Activated T-helper 1 cell treated with anti-CD3 and anti-CD28 coated beads, Interleukin-12 subunit alpha, Interleukin-12 subunit beta, Interleukin-2, Interleukin-4 antibody, amounts not matched to agents 30 ng/mL and 10 ng/mL and 1 ng/mL, durations not matched to agents 14 hours and 24 hours and 36 hours (primary cell): ENCODE measurements at places on chromosomes 1 and 21.

GRCh38 chr1:219039682-219040154 lies 134.0 kb upstream of the LYPLAL1 start:
- DNase-seq: no peak

DNA sequence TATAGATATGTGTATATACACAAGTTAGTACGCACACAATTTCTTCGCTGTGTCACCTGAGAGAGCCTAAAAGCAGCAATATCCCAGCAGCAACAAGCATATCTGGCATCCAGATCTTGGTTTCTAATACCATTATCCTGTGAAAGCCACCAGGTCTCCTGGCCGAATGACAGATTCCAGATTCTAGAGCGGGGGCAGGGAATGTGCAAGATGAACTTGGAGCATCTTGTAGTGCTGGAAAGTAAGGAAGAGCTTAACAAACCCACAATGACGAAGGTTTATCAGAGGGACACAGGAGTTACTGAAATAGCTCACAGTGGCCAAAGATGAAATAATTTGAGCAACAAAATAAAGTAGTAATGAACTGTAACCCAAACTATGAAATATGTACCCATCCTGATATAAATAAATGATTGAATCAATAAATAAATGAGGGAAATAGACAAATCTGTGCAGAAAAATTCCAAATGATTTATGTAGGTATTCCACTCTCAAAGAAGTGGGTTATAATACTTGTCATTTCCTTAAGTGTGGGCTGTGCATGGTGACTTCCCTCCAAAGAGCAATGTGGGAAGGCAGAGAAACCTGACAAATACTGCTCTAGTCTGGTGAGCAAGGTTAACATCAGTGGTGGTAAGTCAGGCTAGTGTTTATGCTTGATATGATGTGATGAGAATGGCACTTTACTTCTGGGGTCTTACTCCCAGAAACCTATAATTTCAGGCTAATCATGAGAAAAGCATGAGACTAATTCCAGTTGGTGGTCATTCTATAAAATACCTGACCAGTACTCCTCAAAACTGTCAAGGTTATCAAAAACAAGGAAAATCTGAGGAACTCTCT lies 67.9 kb downstream of the LRRC8D start:
- DNase-seq: no peak

DNA sequence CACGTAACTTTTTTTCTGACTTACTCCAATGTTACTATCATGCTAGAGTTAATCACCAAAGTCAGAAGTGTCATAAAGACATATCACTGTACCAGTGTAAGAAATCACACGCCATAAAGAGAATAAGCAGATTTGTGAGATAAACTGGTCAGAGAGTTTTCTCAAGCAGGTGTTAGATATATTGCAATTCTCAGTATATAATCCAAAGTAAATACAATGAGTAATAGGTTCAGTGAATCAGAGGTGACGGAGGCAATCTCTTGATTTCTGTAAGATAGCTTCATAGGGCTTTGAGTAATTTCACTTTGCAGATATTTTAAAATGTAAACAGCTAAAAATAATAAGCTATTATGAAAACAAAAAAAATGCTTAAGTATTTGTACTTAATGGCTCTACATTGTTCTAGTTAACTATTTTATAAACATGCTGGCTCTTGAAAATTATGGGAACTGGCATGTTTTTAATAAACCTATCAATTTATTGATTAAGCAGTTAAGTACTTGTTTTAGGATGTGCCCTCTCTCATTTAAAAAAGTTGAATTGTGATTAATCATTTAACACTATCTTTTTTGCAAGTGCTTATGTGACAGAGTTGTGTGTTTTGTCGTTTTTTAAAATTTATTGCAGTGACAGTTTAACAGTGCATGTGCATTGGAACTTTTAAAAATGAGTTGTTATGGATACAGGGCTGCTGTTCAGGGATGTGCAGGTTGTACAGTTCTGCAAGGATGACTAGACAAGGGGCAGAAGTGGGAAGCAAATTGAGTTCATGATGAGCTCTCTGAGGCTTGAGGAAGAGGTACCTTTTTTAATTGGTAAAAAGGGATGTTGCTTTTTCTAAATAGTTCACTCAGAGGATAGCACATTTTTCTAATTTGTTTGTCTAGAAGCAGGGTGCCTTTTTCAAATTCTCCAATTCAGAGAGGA lies 119.1 kb downstream of the USP25 start:
- no peak for DNase-seq

- no peak for DNase-seq
Measured at GRCh38 chr1:41379738-41380130, 18.5 kb downstream of the FOXO6 start.

DNA sequence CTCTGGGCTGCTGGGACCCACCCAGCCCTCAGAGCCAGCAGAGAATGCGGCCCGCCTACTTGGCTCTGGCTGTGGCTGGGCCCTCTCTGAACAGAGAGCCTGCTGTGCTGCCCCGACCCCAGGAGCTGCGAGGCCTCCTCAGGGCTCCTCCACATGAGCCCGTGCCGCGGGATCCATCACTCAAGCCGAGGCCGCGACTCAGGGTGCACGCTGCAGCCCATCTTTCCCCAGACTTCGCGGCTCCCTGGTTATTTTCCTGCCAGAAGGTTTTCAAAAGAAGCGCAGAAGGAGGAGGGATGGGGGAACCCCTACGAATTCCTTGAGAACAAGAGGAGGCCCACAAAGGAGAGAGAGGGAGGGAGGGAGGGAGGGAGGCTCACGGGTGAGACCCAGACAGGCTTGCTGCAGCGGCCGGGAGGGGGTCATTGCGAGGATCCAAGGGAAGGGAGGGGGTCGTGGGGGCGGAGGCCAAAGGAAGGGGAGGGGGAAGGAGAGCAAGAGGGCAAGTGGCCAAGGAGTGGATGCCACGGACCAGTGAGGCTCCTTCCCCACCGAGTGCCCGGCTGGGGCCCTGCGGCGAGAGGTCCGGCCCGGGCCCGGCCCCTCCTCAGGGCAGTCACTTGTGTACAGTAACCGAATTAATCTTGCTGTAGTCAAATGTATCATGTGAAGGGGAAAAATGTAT lies 146.8 kb downstream of the CASZ1 start:
- DNase-seq: no peak

GRCh38 chr1:36908096-36908495 lies 126.2 kb downstream of the GRIK3 start:
- DNase-seq: no peak

DNA sequence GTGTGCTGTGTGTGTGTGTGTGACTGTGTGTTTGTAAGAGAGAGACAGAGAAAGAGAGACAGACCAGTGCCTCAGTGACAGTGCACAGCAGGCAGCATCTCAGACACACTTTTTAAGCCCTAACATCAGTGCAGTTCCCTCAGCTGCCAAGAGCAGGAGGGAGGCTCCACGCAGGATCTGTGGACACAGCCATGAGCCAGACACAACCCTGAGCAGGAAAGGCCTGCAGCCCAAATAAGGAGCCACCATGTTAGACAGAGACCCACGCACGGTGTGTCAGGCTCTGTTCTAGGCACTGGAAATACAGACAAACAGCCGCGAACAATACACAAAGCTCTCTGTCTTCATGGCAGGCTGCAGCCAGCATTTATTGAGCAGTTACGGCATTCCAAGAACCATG lies 445.5 kb downstream of the MATN1 start:
- DNase-seq: no peak

DNA sequence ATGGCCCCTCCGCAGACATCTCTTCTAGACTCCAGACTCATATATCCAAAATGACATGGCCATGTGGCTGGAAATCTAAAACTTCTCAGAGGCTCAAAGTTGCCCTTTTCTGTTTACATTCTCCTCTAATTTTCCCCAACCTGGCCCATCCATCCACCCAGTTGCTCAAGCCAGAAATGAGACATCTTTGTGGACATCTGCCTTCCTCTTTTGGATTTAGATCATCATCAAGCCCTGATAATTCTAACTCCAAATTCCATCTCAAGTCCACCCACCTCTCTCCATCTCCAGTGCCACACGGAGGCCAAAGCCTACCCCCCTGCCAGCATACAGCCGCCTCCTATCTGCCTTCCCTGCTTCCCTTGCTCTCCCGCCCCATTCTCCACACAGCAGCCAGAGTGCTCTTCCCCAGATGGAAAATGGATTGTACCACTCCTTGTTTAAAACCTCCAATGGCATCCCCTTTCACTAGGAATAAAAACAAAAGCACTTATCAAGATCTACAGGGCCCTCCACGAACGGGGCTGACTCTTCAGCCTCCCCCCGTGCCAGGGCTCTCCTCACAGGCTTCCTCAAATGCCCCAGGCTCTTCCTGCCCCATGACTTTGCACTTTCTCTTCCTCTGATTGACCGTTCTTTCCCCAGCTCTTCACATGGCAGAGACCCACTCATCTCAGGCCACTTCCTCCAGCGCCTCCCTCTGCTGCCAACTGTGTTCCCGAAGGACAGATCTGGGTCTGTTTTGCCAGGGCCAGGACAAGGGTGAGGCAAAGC lies 40.1 kb downstream of the SYT6 start:
- no peak for DNase-seq

DNA sequence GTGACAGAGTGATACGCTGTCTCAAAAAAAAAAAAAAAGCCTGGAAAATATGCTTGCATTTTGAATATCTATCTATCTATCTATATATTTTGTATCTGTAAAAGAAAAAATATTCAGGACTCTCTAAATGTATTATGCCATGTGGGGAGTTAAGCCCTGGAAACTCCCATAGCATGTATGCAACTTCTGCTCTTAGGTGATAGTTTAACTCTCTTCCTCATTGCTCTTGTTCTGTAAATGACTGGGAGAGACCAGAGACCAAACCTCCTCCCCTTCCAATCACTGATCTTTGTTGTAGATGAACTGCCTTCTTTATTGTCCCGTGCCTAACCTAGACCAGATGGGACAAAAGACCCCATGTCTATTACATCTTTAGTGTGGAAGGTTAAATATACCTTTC lies 37.6 kb upstream of the CAMTA1 start:
- DNase-seq: no peak

DNA sequence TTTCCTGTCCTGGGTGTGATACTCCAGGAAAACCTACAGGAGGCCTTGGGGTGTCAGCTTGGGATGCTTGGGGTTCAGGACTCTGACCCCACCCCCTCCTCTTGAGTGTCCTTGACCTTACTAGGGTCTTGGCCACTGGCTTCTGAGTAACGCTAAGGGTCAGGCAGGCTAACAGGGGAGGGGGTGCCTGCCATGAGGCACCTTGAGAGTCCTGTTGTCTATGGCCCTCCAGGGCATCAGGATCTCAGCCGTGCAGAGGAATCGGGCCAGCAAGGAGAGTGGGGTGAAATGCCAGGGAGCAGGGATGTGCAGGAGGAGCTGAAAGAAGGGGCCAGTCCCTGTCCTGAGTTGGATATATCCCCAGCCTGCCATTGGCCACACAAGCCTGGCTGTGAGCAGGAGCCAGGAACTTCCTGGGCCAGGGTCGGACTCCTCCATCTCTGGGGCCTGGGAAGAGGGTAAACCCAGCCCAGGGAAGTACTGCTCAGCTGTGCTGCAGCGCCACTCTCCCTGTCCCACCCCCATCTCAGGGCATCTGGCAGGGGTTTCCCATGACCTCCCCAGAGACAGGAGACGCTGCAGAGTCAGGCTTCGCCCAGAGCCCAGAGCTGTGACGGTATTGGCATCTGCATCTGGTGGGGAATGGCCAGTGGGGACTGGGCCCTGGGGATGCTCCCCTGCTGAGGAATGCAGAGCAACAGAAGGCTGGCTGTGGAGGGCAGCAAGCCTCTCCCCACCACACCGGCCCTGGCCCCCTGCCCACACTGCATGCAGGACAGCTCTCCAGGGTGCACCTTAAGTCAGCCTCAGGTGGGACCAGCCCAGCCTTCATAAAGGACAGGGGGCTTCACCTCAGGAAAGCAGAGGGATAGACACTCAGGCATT lies 6.3 kb downstream of the KIF21B start:
- no peak for DNase-seq

GRCh38 chr1:11594625-11595024 lies 59.6 kb downstream of the FBXO2 start:
- no peak for DNase-seq

- DNase-seq: no peak
Measured at GRCh38 chr1:219113261-219113660, 60.4 kb upstream of the LYPLAL1 start.

- peak; percentile 57 for DNase-seq
Measured at GRCh38 chr1:89608984-89609725, 23.8 kb upstream of the LRRC8C start.
